NCI-H526 (cell line): ENCODE measurements at places on chromosomes 6 and 20.

DNA sequence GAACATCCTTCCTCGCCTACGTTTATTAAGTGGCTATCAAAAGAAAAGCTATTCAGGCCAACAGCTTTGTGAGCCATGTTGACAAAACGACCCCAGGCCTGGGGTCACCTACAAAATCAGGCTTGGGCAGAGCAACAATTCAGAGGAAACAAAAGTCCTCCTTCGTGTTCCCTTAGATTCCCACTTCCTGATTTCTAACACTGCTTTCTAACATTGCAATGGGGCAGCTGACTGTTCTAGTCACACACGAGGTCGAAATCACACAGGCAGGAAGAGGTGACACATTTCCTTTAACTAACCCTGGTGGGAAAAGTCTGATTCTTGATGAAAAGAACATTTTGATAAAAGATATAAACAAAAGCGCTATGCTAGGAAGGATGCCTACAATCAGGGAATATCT lies 31.9 kb downstream of the WDR27 start:
- DNase-seq: no peak

- no peak for DNase-seq
Measured at GRCh38 chr20:57654998-57655808, 35.0 kb upstream of the ZBP1 start.

DNA sequence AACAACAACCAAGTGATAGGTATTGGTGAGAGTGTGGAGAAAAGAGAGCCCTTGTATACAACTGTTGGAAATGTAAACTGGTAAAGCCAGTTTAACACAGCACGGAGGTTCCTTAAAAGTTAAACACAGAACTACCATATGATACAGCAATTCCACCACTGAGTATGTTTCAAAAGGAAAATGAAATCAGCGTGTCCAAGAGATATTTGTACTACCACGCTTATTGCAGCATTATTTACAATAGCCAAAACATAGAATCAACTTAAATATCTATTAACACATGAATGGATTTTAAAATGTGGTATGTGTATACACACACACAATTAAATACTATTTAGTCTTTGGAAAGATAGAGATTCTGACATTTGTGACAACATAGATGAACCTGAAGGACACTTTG lies 1.1 kb downstream of the PTCHD4 start:
- peak; percentile 36 for DNase-seq

DNA sequence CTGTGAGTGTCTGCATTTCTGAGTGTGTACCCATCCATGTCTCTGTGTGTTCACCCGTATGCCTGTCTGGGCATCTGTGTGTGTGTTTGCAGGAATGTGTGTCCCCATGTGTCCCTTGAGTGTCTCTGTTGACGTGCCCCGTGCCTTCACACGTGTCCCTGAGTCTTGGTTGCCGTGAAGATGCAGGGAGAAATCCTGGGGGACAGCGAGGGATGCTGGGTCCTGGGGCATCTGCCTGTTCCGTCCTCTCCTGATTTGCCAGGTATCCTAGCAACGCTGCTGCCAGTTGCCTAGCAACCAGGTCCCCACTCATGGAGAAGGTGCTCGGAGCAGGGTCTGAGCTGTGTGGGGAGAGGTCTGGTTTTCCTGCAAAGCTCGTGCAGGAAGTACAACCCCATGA lies 6.0 kb upstream of the LKAAEAR1 start:
- peak; percentile 62 for DNase-seq

DNA sequence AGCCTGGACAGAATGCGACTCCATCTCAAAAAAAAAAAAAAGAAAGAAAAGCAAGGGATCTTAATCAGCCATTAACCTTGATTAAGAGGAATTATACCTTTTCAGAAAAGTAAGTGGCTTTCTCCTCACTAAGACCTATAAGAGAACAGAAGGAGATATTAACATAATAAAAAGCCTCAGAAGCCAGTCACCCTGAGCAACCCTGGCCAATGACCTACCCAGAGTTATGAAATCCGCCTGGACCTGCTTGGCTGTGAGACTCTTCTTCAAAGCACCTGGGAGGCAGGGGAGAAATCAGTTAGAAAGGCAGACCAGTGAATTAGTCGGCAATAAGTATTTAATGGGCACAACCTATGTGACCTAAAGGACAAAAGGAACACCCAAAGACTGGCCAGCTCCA lies 32.7 kb upstream of the C20orf203 start:
- no peak for DNase-seq

DNA sequence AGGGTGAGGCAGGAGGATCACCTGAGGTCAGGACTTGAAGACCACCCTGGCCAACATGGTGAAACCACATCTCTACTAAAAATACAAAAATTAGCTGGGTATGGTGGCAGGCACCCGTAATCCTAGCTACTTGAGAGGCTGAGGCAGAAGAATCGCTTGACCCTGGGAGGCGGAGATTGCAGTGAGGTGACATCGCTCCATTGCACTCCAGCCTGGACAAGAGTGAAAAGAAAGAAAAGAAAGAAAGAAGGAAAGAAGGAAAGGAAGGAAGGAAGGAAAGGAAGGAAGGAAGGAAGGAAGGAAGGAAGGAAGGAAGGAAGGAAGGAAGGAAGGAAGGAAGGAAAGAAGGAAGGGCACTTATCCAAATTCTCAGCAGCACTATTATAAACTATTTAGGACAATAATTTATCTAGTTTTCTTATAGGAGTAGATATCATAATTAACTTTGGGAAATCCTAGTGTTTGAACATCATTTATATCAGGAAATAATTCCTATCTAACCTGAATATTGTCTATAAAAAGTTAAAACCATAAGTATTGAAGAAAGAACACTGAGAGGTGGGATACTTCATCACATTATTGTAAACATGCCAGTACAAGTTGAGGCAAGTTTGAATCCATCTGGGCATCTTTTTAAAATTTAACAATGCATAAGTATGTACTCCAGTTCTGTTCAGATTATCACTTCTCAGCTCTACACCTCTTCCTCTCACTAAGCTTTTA lies 305.5 kb downstream of the SLC35F1 start:
- DNase-seq: no peak

DNA sequence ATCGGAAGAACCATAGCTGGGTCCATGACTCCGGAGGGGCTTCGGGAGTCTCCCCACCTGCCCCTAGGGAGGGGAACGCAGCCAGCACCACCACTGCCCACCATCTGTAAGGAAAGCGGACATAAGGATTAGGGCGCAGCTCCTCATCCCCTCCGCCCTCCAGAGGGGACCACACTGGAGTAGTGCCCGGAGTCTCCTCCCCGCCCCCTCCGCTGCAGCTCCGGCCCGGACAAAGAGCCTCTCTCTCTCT lies 628 bp downstream of the SLC35B2 start:
- no peak for DNase-seq

GRCh38 chr6:15689586-15690482 lies 27.0 kb upstream of the DTNBP1 start:
- no peak for DNase-seq

- no peak for DNase-seq
Measured at GRCh38 chr6:141443668-141444289, 688.9 kb upstream of the GJE1 start.

GRCh38 chr6:39347906-39348585 lies 25.5 kb upstream of the KCNK16 start:
- peak; percentile 71 for DNase-seq

GRCh38 chr6:53436526-53437303 lies 88.0 kb upstream of the ELOVL5 start:
- DNase-seq: no peak

GRCh38 chr6:80548532-80548931 lies 442.1 kb downstream of the BCKDHB start:
- no peak for DNase-seq

DNA sequence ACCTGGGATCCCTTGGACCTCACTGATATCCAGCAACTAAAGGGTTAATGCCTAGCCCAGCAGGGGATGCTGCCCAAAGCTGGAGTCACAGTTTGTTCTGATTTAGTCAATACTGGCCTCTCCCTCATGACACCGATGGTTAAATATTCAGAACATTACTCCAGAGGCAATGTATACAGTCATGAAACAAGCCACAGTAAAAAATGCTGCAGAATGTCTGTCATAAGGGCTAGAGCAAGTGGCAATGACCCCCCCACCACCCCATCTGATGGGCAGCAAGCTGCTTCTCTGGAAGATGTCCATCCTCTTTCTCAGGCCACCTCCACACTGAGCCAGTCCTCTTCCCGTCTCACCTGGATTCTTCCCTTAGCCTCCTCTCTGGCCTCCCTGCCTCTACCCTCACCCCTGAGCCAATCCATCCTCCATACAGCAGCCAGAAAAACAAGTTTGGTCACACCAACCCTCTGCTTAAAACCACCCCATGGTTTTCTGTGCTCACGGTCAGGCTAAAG lies 99.0 kb upstream of the KCNG1 start:
- DNase-seq: no peak

DNA sequence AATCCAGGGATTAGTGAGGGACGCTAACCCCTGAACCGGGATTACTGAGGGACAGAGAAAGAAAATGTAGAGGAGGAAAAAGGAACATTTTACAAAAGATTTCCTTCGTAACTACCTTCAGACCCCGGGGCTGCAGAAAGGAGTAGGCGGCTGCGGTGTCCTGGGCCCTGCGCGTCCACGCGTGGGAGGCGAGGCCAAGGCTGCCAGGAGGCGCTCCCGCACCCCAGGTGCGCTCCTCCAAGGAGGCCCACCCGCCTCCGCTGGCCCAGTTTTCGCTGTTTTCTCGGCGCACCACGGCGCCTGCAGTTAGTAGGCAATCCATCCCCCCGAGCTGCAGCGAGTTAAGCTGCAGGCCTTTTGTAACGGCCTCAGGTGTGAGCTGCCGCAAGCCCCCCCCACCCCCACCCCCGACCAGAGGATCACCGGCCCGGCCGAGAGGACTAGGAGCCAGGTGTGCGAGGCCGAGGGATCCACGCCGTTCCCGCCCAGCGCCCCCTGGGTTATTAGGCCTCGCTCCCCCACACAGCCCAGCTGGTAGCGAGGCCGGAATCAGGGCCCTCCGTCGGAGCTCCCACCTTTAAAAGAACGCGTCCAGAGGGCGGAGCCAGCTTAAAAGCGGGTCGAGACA lies 380.3 kb upstream of the ARID1B start:
- DNase-seq: no peak

DNA sequence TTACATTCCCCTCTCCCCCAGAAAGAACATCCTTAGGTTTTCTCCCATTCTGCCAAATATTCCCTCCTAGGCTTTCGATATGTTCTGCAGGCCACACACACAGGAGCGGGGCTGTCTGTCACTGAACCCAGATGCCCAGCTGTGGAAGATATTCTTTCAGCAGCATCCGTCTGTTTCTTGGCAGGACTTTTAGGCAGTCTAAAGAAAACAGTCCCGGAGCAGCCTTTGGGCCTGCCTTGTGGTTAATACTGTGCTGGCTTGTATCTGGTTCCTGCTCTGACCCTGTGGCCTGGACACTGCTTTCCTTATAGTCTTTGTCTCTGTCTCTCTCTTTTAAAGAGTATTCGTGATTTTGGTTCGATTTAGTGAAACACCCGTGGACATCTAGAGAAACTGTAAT lies 94.6 kb upstream of the SUPT3H start:
- no peak for DNase-seq

DNA sequence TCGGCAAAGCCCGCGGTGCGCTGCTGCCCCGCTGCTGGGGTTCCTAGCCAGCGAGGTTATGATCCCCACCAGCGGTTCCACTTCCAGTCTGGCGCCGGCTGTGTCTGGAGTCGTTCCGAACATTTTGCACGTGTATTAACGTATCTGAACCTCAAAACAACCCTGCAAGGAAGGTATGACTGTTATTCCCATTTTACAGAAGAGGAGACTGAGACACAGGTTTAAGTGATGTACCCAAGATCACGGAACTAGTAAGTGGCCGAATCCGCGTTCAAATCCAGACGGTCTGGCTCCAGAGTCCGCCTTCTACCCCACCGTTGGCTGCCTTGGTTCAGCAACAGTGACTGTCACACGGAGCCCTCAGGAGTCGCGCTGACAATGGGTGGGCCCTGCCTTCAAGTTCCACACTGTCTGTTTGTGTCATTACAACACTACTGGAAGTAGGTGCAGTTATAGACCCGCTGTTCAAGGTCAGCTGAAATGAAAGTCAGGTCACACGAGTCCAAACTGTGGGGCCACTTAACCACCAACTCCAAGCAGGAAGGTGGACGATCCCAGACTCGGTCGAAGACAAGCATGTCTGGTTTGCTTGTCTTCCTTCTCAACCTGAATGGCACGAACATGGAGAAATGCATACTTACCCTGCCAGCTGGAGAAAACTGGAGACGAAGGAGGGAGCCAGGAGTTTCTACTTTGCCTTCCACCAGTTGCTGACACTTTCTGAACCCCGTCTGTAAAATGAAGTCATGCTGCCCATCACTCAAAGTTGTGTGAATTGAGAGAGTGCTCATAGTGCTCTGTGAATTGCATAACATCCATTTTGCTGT lies 803 bp upstream of the SRXN1 start:
- no peak for DNase-seq

DNA sequence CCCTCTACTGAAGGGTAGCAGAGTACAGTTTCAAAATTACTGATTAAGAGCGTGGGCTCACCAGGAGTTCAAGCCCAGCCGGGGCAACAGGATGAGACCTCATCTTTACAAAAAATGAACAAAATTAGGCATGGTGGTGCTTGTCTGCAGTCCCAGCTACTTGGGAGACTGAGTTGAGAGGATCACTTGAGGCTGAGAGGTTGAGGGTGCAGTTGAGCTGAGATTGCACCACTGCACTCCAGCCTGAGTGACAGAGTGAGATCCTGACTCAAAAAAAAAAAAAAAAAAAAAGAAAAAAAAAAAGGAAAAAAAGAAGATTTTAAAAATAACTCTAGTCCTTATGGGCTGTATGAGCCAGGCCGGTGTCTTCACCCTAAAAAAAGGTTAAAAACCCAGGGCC lies 18.7 kb downstream of the PABPC1L start:
- no peak for DNase-seq

DNA sequence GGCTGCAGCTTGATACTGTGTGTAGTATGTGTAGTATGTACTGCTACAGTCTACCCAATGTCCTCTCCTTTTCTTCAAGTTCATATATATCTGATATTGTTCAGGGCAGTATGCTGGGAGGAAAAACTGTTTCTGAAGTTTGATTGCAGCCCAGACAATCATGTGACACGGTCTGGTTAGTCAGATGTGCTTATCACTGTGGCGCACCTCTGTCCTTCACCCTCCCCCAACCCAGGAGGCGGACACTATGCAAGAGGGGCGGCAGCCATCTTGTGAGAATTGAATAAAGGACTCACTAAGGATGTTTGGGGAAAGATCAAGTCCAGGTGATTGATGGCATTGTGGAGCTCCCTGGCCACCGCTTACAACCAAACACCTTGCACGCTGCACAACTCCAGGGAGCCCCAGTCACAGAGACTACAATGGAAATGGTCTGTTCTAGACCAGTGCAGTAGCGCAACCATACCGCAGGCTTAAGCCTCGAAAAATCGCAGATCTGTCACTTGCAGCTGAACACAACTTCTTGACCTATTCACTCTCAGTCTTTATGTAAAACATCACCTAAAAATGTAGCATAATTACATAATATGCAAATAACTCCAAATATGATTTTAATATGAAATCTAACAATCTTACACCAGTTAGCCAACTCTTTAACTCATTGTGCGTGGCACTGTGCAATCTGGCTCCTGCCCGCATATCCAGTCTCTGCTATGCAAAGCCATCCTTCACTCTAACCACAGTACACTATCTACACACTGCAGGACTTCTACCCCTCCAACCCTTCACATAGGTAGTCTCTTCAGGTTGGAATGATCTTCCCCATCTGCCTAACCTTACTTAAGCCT lies 79.3 kb downstream of the VGLL2 start:
- DNase-seq: no peak

GRCh38 chr20:58228484-58229197 lies at the start of gene ANKRD60:
TSS of gene ANKRD60 (minus strand) at chr20:58228653. CDS start at chr20:58228653, 0 bp downstream.
- DNase-seq: no peak
